H4 (cell line): ENCODE measurements at places on chromosomes 2 and 18.

GRCh38 chr2:96868555-96869280 is 1.2 kb downstream of the SEMA4C start:
- peak; percentile 93 for DNase-seq

- DNase-seq, result no peak
Observed at GRCh38 chr2:134231965-134232340, 21.9 kb upstream of the MGAT5 start.

DNA sequence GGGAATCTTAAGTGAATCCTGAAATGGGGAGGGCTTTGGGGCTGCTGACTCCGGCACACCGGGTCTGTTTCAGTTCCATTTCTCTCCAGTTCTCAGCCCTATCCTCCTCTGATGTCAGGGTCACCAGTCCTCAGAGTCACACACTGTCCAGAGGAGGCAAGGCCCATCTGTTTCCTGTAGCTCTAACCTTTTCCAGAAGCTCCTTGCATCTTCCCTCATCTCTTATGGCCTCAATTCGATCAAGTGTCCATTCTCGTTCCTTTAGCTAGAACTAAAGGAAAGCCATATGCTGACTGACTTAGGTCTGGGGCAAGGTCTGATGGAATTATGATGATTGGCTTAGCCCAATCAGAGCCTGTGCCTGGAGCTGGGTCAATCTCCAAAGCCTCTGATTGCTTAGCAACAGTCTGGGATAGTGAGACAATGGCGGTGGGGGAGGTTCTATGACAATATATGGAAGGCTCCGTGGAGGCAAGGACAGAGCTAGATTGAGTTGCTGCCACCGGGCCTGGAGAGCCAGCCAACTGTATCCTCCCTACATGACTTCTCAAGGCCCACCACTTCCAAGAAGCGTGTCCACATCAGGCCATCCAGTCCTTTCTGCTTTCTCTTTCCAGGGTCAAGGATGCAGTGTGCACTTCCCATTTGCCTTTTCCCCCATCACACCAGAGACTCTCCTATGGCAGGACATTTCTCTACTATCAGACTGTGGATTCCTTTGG is 5.2 kb downstream of the ANKRD53 start:
- no peak for DNase-seq

DNA sequence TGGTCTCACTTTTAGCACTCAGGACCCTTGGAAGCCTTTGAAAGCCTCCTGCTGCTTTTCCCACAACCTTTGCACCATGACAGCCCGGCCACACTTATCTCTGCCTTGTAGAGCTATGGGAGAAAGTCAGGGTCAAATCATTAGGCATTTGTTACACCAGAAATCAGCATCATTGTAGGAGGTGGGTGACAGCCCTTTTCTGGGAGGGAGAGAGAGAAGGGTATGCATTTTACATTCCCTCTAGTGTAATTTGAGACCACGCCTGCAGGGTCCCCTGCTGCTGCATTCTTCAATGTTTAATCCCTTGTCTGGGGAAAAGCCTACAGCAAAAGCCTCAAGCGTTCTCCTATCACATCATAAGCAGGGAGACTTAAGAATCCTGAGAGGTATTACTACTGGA is 766.8 kb upstream of the FAM98A start:
- no peak for DNase-seq

- DNase-seq, result no peak
Observed at GRCh38 chr2:190628591-190629319, 20.1 kb upstream of the NAB1 start.

GRCh38 chr2:6864923-6865345 is 773 bp downstream of the CMPK2 start:
- no peak for DNase-seq

DNA sequence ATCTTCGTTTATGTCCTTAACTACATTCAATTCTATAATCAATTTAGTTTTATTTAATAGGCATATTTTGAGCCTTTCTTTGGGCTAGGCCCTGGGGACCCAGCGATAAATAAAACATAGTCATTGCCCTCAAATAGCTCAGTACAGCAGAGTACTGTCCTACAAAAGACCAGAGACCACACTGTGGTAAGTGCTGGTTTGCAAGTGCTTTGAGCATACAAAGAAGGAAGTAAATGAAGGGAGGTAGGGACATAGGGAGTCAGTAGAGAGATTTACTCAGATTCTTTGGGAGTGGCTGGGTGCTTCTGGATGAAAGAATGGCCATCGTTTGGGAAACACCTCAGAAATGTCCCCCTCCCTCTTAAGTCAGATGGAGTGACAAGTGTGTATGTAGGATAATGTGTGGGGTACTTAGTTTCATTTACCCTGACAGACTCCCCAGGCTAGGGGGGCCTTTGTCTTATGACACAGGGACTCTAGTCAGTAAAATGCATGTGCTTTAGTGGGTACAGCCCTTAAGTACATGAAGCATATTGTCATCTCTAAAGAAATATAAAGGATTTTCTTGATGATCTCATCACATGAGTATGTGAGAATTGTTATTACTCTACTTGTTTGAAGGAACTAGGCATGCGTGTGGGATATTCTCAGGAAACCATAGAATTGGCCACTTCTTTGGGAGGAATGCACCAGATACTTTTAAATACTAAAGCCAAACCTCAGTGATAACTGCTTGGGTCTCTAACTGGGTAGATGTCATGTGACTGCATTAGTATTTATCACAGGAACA is 35.1 kb downstream of the MAPRE2 start:
- peak; percentile 46 for DNase-seq

DNA sequence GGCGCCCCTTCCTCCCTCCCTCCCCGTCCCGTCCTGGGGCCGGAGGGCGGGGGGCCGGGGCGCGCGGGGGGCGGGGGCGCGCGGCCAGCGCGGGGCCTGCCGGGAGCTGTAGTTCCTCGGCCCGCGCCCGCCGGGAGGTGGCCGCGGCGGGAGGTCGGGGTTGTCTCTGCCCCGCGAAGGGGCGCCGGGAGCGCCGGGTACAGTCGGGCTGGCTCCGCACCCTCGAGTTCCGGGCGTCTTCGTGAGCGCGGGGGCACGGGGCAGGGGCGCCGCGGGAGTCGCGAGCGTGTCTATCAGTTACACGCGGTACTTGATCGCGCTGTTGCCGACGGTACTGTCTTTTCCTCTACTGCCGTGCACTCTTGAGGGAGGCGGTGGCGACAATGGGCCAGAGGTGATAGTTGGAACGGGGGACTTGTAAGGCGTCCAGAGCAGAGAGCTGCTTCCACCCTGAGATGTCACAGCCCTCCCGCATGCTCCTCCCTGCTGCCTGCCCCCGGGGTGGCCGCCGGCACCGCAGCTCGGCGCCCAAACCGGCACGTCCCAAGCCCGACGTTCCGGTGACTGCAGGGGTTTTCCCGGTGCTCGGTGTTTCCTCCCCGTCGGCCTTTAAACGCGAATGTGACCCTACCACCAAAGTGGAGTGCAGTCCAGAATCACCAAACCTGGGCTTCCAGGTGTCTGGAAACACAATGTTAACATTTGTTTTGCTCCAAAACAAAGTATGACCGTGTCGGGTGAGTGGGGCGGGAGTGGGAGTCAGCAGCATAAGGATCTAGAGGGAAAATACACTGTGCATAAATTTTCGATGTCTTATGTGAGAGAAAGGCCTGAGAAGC is at the start of gene PRKD3:
Gene PRKD3, minus strand, starts transcription at position 48 of the 839 bp plus-strand sequence. CDS start 8,309 bp downstream, outside the sequence.
- peak; percentile 4 for DNase-seq

DNA sequence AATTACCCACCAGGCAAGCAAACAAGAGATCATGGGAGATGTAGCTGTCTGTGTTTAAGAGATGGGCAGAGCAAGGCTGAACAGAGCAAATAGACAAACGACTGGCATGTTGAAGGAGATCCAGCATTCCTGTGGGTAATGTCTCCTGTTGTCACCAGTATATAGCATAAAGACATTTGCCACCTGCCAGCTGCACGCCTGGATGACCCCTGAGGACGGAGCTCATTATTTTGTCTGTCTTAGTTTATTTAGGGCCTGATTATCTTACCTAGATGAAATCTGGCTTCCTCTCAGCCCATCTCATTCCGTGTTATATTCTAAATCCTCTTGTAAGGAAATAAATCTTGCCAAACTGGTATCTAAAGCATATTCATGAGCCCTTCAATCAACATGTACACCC is 510.3 kb upstream of the LINC00305 start:
- no peak for DNase-seq

- peak; percentile 49 for DNase-seq
Observed at GRCh38 chr2:179981085-179981484, 26.0 kb downstream of the CWC22 start.

DNA sequence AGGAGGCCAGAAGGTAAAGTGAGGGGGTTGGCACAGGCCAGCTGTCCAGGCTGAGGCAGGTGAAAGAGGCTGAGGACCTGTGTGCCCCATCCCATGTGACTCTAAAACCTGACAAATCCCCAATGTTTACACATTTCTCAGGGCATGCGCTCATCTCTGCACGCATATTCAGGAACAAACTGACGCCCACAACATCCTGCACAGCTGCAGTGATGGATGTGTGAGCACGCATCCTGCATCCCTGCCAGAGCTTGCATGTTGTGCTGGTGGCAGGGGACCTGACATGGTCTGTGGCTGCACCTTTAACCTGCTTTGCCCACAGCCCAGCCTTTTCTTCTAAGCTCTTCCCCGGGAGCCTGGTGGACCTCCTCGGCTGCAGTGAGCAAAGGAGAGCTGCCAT is 83.1 kb downstream of the FBXO15 start:
- no peak for DNase-seq

GRCh38 chr2:193124815-193125214 is 930.1 kb upstream of the TMEFF2 start:
- DNase-seq, result no peak

DNA sequence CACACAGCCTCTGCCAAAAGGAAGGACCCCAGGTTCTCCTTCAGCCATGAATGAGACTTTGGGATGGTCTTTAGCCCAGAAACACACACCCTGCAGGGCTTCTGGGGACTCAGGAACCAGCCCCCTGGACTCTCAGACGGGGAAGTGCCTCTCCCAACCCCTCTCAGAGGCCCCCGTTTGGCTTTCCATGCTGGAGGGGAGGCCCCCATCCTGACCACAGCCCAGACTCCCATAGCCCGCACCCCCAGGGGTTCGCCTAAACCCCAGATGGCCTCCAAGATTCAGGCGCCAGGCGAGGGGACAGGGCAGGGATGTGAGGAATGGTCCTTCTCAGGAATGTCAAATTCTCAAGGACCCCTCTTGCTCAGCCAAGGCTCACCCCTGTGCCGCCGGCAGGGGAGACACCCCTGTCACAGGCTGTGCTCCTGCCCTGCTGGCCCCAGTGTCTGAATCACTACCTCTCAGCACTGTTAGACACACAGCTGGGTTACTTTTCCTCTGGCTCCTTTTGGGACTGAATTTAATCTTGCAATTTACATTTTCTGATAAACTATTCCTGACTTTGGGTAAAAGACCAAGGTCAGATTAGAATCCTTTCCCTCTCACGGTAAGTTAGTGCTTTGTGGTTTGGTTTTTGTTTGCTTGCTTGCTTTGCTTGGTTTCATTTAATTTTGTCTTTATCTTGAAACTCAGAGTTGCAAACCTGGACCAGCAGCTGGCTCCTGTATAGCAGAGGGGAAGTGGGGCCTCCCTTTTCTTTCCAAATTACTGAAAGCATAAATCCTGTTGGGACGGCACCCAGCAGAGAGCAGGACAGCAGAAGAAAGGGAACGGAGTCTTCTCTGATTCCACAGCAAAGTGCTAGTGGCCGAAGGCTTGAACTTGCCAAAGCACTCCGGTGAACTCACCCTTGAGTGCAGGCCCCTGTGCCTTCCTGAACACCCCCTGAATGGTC is 198.9 kb upstream of the RAB6C start:
- peak; percentile 40 for DNase-seq

DNA sequence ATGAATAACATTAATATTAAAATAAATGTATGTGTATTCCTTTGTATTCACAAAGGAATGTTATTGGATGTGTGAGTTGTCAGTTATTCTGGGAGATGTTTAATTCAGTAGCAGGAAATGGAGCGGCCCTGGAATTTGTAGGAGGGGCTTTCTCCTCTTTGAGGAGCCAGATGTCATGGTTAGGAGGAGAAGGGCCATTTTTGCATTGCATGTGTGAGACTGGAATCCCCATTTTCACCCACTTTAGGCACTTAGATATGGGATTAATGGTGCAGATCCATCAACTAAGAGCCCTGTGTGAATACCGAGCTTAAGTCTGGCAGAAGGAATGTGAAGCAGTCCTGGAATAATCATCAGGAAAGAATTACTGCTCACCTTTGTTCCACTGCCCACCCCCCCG is 439.2 kb downstream of the PARD3B start:
- DNase-seq, result no peak

GRCh38 chr2:8962890-8963289 is 40.6 kb downstream of the MBOAT2 start:
- DNase-seq, result no peak

DNA sequence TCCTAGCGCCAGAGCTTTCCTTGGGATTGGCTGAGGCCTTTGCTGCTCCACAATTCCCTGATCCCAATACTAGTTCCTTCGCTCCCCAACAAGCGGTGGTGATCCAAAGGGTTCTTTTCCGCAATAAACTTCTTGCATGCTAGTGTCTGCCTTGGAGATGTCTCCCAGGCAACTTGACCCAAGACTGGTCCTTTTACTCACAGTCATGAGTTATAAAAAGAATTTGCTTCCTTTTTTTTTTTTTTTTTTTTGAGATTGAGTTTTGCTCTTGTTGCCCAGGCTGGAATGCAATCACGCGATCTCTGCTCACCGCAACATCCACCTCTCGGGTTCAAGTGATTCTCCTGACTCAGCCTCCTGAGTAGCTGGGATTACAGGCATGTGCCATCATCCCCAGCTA is 89.8 kb upstream of the SP3 start:
- no peak for DNase-seq

GRCh38 chr2:237524631-237525030 is 37.6 kb downstream of the MLPH start:
- DNase-seq, result no peak

GRCh38 chr2:77155511-77155910 is 366.7 kb downstream of the LRRTM4 start:
- no peak for DNase-seq

DNA sequence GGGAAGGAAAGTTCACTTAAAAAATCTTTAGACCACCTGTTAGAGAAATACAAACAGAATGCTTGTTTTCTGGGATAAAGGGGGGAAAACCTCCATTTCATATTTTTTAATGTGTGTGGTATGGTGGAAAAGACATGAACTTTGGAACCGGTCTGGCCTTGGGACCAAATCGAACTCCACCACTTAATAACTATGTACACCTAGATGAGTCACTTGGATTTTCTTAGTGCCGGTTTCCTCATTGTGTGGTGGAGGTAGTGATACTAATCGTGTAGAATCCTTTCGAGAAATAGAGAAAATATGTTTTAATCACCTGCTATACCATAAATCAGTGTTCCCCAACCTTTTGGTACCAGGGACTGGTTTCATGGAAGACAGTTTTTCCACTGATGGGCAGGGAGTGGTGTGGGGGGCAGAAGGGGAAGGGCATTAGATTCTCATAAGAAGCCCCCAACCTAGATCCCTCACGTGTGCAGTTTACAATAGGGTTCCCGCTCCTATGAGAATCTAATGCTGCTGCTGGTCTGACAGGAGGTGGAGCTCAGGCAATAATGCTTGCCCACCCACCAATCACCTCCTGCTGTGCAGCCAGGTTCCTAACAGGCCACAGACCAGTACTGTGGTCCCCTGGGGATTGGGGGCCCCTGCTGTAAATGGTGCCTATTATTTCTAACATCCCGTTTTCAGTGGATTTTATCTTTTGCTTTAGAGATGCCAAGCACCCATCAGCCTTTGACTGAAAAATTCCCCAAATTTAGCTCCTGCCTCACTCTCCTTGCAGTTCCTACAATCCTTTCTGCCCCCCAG is 308.8 kb downstream of the PRKCE start:
- DNase-seq, result no peak

GRCh38 chr2:1032030-1032429 is 81.4 kb downstream of the SNTG2 start:
- DNase-seq, result no peak
